NCI-H2171 treated with DMSO at 0.1 percent for 48 hours (cell line): ENCODE measurements at places on chromosomes 4 and X.
A peak's percentile ranks its signal among the peaks of the same experiment; 100 is the strongest.

DNA sequence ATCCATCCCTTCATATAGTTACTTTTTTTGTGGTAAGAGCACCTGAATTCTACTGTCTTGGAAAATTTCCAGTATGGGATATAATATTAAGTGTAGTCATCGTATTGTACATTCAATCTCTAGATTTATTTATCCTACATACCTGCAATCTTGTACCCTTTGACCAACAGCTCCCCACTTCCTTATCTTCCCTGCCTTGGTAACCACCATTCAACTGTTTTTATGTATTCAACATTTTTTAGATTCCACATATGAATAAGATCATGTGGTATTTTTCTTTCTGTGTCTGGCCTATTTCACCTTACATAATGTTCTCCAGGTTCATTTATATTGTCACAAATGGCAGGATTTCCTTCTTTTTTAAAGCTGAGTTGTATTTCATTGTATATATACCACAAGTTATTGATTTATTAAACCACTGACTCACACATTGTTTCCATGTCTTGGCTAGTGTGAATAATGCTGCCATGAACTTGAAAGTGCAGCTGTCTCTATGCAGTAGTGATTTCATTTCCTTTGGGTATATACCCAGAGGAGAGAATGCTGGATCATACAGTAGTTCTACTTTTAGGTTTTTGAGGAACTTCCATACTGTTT lies 572.5 kb downstream of the MAGEB5 start:
- DNase-seq: no peak

DNA sequence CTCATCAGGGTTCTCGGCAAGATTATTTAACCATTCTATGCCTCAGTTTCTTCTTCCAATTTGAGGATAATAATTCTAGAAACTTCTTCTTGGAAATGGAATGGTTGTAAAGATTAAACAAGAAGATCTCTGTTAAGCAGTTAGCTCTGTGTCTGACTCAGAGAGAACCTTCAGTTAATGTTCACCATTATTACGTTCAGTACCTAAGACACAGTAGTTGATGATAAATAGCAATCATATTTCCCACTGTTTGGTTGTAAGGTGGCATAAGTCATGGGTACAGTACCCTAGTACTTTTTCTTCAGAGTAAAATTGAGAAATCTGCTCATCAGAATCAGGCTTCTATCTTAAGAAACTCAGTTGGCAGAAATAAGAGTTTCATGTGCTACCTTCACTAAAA lies 366.5 kb upstream of the BOD1L1 start:
- DNase-seq: no peak

- no peak for DNase-seq
Measured at GRCh38 chrX:30597216-30598012, 19.8 kb upstream of the TASL start.

DNA sequence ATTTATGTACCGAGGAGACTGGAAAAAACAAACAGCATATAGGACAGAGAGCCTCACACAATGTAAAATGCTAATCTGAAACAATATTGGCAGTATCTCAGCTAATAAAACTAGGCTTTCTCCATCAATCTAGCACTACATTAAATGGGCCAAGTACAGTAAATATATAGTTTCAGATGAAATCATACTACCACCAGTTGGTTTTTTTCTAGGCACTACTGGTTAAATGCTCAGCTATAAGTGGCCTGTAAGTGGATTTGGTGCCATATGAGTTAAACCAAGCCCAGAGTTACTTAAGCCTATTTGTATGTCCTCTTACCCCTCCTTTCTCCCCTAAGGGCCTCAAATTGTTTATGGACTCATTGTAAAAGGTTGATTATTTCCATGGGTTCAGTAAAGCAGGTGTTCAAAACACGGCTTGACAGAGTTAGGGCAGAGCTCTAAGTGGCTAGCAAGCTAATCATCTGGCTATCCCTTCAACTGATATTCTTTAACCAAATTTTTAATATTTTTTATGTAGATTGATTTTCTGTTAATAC lies 57.5 kb downstream of the FAM13A start:
- DNase-seq: no peak

GRCh38 chrX:44785652-44786051 lies 58.2 kb upstream of the DUSP21 start:
- no peak for DNase-seq

- no peak for DNase-seq
Measured at GRCh38 chr4:3287271-3287971, 5.4 kb upstream of the RGS12 start.

GRCh38 chr4:84385203-84385602 lies 113.9 kb downstream of the NKX6-1 start:
- no peak for DNase-seq

- no peak for DNase-seq
Measured at GRCh38 chrX:7280520-7280919, 132.6 kb upstream of the PUDP start.

DNA sequence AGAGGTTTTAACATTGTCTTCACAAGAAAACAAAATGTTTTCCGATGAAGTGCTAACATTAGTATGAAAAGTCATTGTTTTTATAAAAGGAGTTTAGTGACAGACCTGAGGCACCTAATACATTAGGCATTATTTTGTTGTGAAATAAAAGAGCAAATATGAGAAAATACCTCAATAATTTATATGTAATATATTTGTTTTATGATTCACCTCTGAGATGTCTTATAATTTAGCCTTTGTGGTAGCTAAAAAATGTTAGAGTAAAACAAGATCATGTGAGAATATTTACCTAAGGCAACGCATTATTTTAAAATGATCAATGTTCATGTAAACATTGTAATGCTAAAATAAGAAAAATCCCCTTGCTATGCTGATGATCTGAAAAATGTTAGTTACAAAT lies 100.9 kb upstream of the WDFY3 start:
- DNase-seq: no peak

DNA sequence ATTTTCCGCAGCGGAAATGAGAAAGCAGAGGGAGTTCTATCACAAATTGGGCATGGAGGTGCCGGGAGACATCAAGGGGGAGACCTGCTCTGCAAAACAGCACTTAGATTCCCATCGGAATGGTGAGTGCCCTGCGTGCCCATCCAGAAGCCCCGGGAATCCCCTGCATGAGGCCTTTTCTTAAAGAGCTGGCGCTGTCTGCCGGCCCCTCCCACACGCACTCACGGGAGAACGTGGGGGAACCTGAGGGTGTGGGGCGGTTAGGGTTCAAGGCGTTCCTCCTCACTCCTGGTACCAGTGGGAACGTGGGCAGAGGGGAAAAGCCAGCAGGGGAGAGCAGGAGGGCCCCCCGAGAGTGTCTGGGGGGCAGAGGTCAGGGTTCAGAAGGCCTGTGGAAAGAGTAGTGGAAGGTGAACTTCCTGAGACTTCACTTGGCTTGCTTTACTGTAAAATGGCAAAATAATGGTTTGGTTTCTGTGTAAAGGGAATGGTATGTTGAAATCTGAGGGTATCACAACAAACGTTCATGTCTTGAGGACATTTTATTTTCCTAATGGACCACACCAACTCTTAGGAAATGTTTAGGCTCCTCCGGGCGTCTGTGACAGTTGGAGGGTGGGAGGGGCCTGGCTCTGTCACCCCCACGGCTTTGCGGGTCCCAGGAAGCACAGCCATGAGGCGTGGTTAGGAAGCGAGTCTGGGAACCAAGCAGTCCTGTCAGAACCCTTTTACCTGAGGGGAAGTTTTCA lies 38.0 kb downstream of the PCGF3 start:
- DNase-seq: no peak

- DNase-seq: peak; percentile 38
Measured at GRCh38 chr4:66246643-66247042, 576.4 kb upstream of the EPHA5 start.

- DNase-seq: no peak
Measured at GRCh38 chr4:5758741-5759140, 47.7 kb downstream of the EVC start.

- peak; percentile 17 for DNase-seq
Measured at GRCh38 chr4:147984065-147984777, 252.3 kb downstream of the ARHGAP10 start.

DNA sequence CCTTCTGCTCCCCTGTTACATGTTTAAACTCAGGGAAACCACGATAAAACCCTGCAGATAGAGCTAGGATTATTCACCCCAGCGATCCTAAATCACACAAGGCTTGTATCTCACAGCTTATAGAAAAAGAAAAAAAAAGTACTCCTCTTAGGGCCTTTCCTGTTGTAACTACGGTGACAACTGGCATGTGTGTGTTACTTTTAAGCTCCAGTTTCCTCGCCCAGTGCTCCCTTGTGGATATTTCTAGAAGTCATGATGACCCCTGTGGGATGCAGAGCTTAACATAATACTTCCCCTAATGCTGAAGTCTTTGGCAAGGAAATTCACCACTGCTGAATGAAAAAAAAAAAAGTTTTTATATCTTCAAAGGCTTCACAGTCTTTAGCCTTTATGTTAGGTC lies 114.7 kb downstream of the NWD2 start:
- DNase-seq: no peak

- DNase-seq: no peak
Measured at GRCh38 chr4:181877329-181877848, 365.8 kb upstream of the TENM3 start.

- DNase-seq: peak; percentile 11
Measured at GRCh38 chrX:7233580-7234406, 85.8 kb upstream of the PUDP start.

DNA sequence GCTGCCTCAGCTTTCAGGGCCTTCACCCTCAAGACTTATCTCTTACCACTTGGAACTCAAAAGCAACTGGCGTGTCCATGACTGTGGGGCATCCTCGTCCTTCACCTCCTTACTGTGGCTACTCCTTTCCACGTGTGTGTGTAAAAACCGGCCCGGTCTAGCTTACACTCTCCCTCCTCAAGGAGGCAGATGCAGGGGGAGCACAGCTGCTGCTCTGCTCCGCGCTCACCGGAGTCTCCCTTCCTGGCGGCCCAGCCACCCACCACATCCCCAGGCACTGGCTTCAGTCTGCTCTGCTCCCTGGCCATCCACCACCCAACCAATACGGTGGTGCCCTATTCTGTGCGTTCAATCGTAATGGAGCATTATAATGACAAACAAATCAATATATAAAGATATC lies 8.3 kb downstream of the RNF212 start:
- no peak for DNase-seq

- no peak for DNase-seq
Measured at GRCh38 chrX:107656978-107657377, 28.7 kb downstream of the PRPS1 start.

- DNase-seq: peak; percentile 42
Measured at GRCh38 chr4:44988011-44988410, 261.7 kb upstream of the GNPDA2 start.

DNA sequence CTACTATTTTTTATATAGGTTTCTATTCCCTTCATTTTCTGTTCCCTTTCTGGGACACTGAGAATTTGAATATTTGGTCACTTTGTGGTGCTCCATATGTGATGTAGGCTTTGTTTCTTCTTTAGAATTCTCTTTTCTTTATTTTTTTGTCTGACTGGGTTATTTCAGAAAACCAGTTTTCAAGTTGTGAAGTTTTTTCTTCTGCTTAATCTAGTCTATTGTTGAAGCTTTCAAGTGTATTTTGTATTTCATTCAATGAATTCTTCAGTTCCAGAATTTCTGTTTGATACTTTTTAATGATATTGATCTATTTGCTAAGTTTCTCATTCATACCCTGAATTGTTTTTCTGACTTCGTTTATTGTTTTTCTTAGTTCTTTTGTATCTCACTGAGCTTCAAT lies 96.2 kb upstream of the HAND2 start:
- no peak for DNase-seq

DNA sequence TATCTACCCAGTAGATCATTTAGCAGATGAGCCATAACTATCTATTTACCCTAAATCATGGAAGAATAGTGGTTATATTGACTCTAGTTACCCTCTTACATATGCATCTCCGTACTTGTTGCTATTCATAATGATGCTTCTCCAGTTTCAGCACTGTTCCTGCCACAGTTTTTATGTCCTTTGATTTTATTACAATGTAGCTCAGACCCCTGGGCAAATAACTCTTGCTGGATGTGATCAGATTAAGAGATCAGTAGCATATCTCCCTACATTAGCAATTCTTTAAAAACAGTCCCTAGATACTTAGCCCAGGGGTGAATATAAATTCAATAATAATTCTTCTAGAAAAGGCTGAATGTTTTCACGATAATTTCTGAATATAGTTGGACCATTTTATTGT lies 696.5 kb downstream of the ADGRL3 start:
- no peak for DNase-seq

DNA sequence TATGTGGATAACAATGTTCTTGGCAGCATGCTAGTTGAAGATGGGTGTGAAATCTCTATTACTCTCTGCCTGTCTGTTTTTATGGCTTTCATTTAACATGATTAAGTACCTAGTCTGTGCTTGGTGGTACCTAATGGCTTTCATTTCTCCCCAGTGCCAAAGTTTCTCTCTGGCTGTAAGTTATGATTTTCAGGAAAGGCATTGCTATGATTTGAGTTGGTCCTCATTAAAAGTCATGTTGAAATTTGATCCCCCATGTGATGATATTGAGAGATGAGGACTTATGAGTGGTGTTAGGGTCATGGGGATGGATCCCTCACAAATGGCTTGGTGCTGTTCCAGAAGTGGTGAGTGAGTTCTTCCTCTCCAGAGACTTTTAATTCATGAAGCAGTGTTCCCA lies 162.4 kb upstream of the IL15 start:
- no peak for DNase-seq

GRCh38 chr4:36088542-36088941 lies 155.8 kb downstream of the ARAP2 start:
- DNase-seq: peak; percentile 8

DNA sequence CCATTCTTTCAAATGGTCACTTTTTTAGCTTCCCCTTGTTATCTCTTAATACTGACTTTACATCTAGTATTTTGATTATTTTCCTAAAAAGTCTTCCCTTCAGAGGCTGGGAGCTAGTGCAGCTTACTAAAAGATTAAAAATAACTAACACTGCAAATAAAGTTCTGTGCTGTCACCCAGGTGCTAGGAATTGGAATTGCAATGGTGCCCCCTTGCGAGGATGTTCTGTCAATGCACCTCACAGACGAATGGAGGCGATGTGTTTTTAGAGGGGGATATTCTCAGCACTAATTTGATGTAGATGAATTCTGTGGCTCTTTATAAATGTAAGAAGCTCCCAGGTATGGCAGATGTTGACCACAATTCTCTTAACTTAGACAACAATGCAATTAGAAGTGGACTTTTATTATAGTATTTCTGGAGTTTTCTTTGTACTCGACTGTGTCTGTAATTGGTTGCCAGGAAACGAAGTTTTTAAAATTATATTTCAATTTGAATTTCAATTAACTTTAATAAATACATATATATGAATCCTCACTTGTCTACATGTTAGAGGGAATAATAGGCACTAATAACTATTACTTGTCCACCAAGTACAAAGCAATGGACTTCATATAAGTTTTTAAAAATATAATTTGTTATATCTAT lies 22.0 kb upstream of the SMIM31 start:
- peak; percentile 1 for DNase-seq
